Common myeloid progenitor, CD34-positive (primary cell): ENCODE measurements at places on chromosomes 1 and 21.

- no peak for DNase-seq
These were observed 149.2 kb downstream of the RASAL2 start for GRCh38 chr1:178243119-178243518.

- peak; percentile 30 for DNase-seq
These were observed 25.4 kb downstream of the NUP210L start for GRCh38 chr1:154129391-154129970.

- DNase-seq: no peak
These were observed 235.5 kb downstream of the DPYD start for GRCh38 chr1:97685360-97685759.

DNA sequence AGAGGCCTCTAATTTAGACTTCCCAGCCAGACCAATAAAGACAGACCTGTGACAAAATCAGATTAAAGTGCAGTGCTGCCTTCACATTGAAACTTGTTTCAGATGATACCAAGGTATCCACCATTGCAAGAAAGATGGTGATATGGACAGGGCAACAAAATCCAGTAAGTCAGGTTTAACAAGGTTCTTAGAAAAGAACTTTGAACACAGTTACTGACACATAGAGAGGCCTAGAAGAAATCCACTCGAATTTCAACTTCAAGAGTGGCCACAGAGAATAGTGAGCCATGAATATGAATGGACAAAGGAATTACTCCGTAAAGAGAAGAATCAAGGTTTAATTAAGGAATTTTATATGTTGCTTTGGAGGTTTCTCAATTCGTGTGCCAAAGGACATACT is 230.4 kb downstream of the KCNT2 start:
- no peak for DNase-seq

DNA sequence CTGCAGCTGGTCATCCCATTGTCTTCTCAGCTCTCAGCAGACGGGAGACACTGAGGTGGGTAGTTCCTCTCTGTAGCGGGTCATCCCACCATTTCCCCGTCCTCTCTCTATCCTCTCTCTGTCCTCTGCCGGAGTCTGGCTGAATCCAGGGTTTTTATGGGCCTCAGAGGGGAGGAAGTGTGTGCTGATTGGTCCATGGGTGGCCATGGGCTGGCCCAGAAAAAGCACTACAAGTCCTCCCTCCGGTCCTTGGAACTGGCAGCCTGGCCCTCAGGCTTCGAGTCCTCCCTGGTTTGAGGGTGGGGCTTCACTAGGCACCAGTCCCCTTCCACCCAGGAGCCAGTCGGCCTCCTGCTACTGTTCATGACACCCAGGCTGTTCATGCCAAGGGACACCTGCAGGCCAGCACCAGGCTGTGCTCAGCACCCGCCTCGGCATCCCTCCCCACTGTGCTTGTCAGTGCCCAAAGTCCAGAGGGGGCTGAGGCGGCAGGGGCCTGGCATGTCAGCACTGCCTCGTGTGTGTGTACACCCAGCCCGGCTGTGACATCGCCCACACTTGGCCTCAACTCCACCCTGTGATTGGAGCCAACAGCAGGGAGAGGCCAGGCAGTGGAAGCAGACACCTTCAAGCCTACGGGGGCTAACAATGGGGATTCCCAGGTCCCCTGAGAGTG is 23.0 kb upstream of the LRRC8C start:
- DNase-seq: no peak

DNA sequence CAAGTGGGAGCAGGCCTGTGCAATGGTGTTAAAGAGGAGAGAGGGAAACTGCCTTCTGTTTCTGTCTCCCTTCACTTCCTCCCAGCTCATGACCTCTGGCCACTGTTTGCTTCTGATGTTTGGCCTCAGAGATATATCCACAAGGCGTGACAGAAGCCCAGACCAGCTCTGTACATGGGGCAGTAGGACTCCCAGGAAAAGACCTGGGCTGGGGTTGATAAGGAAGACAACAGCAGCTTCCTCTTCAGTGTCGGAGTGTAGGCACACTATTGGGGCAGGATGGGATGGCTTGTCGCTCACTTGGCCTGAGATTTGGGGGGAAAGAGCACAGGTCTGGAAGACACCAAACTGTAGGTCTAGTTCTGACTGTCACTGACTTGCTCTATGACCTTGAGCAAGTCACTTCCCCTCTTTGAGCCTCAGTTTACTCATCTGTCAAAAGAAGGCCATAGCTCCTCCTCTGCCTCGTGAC is 67.8 kb upstream of the KLHDC7A start:
- DNase-seq: no peak

GRCh38 chr1:160681066-160681890 is 30.3 kb downstream of the CD48 start:
- DNase-seq: peak; percentile 89

DNA sequence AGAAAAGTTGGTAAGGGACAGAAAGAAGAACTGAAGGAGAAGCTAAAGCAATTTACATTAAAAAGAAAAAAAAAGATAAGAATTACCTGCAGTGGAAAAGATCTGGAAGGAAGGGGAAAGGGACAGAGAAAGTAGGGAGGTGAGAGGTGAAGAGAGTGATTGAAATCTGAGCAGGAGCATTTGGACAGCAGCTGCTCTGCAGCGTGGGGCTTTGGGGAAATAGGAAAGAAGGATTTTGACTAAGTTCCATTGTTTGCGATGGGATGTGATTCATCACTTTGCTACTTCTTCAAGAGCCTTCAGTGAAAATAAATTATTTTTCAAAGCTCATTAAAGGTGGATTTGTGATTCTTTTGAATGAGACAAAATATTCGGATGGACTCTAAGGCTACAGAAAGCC is 26.1 kb upstream of the NMNAT2 start:
- no peak for DNase-seq

GRCh38 chr1:43660355-43660754 is 10.4 kb downstream of the KDM4A start:
- DNase-seq: no peak

DNA sequence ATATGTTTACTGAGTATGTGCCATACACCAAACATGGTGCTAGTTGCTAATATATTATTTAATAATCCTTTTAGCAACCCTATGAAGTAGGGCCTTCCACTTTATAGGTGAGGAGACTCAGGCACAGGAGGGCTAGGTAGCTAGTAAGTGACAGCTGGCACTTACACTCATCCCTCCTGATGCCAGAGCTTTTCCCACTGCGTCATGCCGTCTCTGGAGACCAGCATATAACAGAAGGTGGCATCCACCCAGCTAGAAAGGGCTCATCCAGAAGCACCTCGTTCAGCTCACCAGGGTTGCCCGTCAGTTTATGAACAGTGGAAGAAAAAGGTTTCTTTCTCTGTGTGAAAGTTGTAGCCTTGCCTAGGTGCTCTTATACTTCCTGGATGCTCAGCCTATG is 108.9 kb downstream of the NOS1AP start:
- no peak for DNase-seq

- DNase-seq: no peak
These were observed 24.3 kb upstream of the FMO2 start for GRCh38 chr1:171160639-171161354.

DNA sequence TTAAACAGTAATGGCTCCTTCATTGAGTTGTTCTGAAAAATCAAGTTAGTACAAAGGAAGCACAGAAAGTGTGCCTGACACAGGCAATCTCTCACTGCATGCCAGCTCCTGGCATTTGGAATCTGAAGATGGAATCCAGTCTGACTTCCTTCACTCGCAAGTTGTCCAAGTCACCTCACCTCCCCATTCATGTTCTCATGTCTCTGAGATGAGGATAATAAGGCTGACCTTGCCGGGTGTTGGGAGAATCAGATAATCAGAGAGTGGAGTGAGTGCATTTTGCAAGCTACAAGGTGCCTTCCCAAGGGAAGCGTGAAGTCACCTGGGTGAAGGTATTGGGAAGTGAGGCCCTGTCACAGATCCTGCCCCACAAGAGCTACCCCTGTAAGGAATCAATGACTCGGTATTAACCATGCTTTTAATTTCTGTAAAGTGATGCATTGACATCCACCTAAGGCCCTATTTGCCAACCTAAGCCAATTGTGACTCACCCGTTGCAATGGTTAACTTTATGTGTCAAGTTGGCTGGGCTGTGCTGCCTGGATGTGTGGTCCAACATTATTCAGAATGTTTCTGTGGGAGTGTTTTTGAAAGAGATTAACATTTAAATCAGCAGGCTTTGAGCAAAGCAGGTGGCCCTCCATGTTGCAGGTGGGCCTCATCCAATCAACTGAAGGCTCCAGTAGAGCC is 62.5 kb upstream of the TARBP1 start:
- DNase-seq: no peak

- DNase-seq: no peak
These were observed 39.6 kb downstream of the RGS5 start for GRCh38 chr1:163163163-163163562.
